AG09319 (cell line): ENCODE measurements at places on chromosomes 6 and 20.

- DNase-seq: no peak
Measured at GRCh38 chr20:44095831-44096230, 91.2 kb downstream of the JPH2 start.

DNA sequence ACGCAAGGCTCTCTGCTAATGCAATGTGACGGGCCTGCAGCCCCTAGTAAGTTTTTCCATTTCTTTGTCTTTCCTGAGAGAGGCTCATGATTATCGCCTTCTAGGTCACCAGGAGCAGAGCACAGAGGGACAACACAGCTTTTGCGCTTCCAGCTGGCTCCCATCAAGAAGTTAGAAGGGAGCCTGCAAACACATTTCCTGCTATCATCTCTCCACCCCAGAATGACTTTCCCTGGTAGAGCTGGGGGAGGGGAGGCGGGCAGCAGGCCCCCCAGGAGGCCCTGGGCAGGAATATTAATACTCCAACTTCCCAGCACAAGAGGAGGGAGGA is 35.7 kb upstream of the CCDC167 start:
- DNase-seq: no peak

- DNase-seq: no peak
Measured at GRCh38 chr20:50450881-50451752, 59.1 kb upstream of the PTPN1 start.

DNA sequence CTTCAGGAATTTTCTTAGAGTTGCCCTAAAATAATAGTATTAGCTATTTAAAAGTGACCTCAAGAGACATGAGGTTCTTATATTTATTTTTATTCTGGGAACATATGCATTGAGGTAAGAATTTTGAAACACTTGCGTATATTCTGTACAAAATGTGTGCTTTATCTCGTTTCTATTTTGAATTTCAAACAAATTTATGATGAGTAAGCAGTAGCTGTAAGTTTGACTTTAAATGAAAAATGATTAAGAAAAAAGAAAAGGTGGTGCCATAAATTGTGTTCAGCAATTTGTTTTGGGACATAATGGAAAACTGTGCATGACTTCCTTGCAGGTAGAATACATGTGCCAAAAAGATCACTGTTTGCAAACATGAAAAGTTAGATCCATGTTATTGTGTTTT is 433.1 kb upstream of the PLCB4 start:
- no peak for DNase-seq

- DNase-seq: no peak
Measured at GRCh38 chr20:12321736-12322135, 404.0 kb downstream of the BTBD3 start.
